ENCODE measurements at places on chromosomes 16 and 17.

DNA sequence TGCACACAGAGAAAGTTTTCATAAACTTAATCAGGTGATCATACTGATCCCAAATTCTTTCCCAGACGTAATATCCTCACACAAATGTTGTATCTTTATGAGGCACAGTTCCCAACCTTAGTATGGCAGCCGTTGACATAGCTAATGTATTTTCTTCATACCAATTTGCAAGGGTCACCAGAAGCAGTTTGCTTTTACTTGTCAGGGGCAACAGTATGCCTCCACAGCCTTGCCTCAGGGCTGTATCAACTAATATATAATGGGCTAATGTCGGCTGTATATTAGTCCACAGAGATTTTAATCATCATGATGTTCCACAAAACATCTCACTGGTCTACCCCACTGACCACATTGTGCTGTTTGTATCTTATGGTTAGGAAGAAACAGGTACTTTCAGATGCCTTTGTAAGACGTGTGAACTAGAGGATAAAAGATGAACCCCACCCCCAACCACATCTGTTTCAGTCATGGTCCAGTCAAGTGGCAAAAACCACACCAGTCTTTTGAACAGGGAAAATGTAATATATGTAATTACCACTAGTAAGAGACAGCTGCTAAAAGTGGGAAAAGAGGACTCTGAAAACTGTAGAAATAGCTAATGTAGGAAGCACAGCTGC lies 55.2 kb downstream of the GAN start:
- DNase-seq, result no peak

GRCh38 chr17:9410301-9410700 lies 165.3 kb downstream of the STX8 start:
- DNase-seq, result no peak

DNA sequence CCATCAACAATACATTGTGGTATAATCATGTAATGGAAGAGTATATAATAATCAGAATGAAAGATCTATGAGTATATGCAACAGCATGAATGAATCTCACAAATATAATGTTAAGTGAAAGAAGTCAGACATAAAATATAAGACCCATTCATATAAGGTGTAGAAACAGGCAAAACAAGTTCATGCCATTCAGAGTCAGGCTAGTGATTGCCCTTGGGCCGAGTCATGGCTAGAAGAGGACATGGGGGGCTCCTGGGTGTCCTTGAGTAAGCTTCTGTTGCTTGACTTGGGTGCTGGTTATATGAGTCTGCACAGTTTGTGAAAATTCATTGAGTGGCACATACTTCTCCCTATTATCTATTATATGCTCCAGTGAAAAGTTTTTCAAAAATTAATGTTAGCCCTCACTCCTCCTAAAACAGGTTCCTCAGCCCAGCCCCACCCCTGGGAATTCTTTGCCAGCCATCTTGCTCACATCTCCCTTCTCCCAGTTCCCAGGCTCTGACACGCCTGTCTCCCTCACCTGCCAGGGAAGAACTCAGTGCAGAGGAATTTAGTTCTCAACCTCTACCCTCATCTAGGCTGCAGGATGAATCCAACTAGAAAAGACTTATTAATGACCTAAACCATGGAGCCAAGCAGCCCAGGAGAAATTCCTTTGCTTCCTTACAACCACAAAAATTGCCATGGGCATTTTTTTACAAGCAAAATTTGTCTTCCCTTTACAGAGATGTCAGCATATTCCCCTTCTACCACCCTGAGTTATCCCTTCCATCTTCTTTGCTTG lies 52.4 kb upstream of the NFAT5 start:
- no peak for DNase-seq

- DNase-seq, result no peak
These were observed 31.6 kb downstream of the SOX9 start for GRCh38 chr17:72152387-72152929.

DNA sequence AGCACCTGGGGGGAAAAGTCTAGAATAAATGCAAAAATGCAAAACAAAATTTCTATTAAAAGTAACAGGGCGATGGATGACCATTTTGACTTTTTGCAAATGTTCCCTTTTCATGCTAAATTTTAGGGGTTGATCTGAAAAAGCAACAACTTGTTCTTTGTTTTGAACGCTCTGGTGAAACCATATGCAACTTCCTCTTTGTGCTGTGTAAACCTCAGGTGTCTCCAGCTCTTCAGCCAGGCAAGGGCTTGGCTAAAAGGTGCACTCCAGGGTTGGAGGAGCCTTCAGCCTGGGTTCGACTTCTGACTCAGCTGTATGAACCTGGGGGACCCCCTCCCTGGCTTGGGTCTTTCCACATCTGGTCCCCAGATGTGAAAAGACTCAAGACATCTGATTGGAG lies 9.5 kb downstream of the IRF8 start:
- no peak for DNase-seq
